ENCODE measurements at places on chromosomes 2 and 18. TPM values are rescaled to one million over a fixed set of nuclear protein-coding genes. Genes with fewer than 3 reads are reported as not detected.

CCDC142 gene
- total RNA-seq: 13.3 TPM

SERPINB13 gene
- total RNA-seq: not detected

NAT8 gene
- not detected for total RNA-seq

SAG gene
- total RNA-seq: not detected

INHBB gene
- total RNA-seq: 0.27 TPM

CFAP65 gene
- 0.05 TPM for total RNA-seq

DPYSL5 gene
- 3.8 TPM for total RNA-seq

OTOF gene
- total RNA-seq: 33.8 TPM

KIAA2012 gene
- total RNA-seq: not detected

KCNS3 gene
- total RNA-seq: 8.8 TPM

OR6B2 gene
- total RNA-seq: not detected

LRRTM1 gene
- not detected for total RNA-seq

MFSD2B gene
- not detected for total RNA-seq

CFC1 gene
- total RNA-seq: not detected

PHOSPHO2 gene
- 4.8 TPM for total RNA-seq

MYO7B gene
- total RNA-seq: not detected

PPM1B gene
- 51.6 TPM for total RNA-seq

BZW1 gene
- total RNA-seq: 222 TPM

DHRS9 gene
- total RNA-seq: not detected

C2orf15 gene
- 0.78 TPM for total RNA-seq

NOSTRIN gene
- not detected for total RNA-seq

CLEC4F gene
- not detected for total RNA-seq

KCNK3 gene
- total RNA-seq: 1.1 TPM

UGT1A5 gene
- not detected for total RNA-seq

KYNU gene
- 1.8 TPM for total RNA-seq

CFAP221 gene
- total RNA-seq: not detected

ADAM23 gene
- 4.9 TPM for total RNA-seq

HAAO gene
- total RNA-seq: not detected

CROCC2 gene
- total RNA-seq: 0.05 TPM

MEIS1 gene
- 3.2 TPM for total RNA-seq

IL1F10 gene
- total RNA-seq: not detected

COA5 gene
- total RNA-seq: 52.4 TPM

STPG4 gene
- not detected for total RNA-seq

TMEM163 gene
- not detected for total RNA-seq

UGT1A4 gene
- total RNA-seq: not detected

Measured in myocyte (in vitro differentiated cells).